AG04450 (cell line): ENCODE measurements at places on chromosomes 11 and 22.

DNA sequence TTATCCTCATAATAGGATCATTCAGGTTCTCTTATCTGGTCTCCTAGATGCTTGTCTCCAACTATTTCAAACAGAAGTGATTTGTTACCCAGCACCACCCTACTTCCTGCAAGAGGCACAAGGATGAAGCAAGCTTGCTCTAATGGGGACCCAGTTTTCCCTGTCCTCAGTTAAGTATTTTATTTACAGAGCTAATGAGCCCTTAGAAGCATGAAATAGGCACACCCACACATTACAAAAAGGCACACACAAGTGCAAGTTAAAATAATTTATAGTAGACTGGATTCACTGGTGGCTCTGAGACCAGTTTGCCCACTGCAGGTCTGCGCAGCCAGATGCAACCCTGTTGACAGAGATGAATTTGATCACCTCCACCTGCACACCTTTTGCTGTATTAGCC lies 167.5 kb downstream of the KIRREL3 start:
- no peak for DNase-seq

GRCh38 chr22:30045494-30045887 lies 34.8 kb upstream of the HORMAD2 start:
- DNase-seq: no peak

- no peak for DNase-seq
These were observed 71.6 kb upstream of the PICALM start for GRCh38 chr11:86140334-86140990.

DNA sequence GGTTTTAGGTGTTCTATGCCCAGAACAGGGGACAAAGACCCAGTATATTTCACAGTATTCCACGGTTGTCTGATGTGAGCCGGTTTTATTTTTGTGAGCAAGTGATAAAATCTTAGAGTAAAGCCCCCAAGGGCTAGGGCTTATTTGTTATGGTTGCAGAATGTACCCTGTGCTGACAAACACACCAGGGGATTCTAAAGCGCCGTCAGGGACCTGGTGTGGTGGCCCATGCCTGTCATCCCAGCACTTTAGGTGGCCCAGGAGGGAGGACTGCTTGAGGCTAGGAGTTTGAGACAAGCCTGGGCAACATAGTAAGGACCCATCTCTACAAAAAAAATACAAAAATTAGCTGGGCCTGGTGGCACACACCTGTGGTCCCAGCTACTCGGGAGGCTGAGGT lies 22.8 kb downstream of the MRPL21 start:
- no peak for DNase-seq

GRCh38 chr11:9266132-9266736 lies 1.1 kb upstream of the DENND5A start:
- DNase-seq: no peak

DNA sequence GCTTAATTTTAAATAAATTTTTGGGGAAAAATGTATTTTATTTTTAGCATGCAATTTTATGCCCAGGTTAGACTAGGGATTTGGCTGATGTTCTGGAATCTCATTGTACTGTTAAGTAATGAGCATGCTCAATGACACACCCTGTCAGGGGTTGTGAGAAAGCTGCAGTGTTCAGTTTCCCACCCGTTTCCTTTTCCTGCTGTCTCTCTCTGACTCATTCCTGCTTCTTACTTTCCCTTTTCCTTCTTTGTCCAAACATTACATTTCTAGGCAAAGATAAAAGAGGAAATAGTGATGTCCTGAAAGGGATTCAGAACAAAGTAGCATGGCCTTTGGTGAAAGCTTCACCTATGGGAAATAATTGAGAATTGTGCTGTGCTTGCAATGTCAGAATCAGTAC lies 22.7 kb downstream of the OOSP3 start:
- DNase-seq: no peak

GRCh38 chr11:114392735-114393667 lies 7.3 kb downstream of the C11orf71 start:
- no peak for DNase-seq

- no peak for DNase-seq
These were observed 14.5 kb upstream of the RPS19BP1 start for GRCh38 chr22:39546889-39547586.

GRCh38 chr11:108708173-108708572 lies 43.3 kb downstream of the DDX10 start:
- DNase-seq: no peak

DNA sequence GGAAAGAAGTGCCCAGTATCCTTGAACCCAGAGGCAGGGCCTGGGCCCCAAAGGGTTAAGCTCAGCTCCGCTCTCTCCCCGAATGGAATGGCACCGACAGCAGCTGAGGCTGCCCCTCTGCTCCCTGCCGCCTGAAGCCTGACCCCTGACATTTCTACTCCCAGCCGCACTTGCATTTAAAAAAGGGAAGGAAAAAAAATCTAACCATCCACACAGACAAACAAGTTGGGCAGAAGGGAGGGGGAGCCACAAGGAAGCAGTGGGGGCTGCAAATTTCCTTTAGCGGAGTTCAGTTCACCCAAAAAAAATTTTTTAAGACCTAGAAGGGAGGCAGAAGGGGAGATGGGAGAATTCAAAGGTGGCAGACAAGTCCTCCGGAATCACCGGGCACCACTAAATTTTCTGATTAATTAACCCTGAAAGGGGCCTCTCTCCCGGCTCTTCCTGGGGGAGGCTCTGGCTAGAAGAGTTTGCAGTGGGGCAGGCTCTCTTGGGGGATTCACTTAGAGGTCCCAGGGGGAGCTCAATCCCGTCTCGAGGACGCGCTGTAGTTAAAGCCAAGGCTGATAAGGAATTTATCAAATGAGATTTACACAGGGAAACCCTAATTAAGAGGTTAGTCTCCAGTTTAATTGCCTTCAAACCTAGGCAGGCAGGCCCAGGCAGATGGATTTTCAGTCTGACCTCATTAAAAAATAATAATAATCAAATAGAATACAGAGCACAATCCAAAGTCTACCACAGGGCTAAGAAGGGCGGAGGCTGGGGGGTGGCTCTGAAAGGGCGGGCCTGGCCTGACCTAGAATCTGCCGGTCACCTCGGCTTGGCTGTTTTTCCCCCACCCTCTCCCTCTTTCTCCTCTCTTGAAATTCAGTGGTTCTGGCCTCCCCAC lies 25.6 kb downstream of the MN1 start:
- DNase-seq: no peak

DNA sequence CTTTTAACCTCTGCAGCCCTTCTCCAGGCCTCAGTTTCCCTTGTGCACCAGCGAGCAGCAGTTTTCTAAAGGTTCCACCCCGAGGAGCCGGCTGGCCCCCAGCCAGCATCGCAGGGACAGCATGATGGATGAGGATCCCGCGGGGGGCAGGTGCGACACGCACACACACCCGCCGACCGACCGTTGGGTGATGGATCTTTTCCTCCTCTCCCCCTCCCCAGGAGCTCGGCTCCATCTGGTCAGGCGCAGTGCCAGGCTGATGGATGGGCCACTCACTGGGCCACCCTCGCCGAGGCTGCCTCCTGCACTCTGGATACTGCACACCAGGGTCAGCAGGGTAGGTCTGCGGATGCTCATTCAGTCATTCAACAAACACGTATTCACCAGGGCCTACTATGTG lies 12.8 kb upstream of the CABP7 start:
- no peak for DNase-seq

DNA sequence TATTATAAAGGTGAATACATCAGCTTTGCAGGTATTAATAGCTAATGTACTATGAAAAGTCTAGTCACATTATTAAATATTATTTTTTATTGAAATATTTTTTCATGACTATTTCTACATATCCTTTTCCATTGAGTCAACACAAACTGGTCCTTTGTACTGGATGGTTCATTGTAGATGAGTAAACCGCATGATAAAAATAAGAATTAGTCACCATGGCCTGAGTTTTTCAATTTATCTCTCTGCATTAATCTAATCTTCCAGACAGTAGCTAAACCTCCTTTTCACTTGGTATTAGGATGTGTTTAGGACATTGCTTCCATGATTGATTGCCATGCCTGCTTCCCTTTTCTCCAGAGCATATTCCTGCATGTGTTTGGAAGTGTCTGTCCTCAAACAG lies 439.4 kb upstream of the ARHGAP42 start:
- DNase-seq: no peak

DNA sequence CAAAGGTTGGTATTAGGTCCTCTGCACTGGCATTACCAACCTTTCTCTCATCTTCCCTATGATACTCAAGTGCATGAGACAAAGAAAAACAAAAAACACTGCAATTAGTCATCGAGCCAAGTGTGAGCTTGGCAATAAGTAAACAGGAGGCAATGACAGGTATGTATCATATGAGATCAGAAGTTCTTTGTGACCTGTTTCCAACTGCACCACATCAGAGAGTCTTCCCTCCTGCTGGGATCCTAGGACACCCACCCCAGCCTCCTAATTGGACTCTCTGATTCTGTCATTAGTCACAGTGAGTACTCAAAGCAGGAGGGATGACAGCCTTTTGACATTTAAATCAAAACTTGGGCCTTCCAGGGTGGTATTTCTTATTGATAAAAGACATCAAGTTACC lies 7.8 kb upstream of the JAML start:
- no peak for DNase-seq

DNA sequence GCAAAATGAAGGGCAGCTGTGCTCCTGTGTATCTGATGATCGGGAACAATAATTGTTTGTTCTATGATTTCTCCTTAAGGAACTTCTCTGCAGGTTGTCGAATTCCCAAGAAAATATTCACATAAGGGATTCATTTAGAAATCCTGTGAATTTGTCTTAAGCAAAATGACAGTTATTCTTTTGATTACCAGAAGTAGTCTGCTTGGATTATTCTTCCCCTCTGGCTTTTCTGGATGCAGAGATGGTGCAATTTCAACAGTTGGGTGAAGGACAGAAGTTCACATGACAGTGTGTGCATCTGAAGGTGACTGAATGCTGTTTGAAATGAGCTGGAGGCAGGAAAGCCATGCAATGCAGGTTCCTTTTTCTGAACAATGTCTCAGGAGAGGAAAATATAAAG lies 137.2 kb upstream of the MTMR2 start:
- no peak for DNase-seq

GRCh38 chr11:35655254-35655653 lies 7.3 kb upstream of the TRIM44 start:
- DNase-seq: no peak

- DNase-seq: no peak
These were observed 128.3 kb downstream of the OSBP2 start for GRCh38 chr22:30823015-30823370.

DNA sequence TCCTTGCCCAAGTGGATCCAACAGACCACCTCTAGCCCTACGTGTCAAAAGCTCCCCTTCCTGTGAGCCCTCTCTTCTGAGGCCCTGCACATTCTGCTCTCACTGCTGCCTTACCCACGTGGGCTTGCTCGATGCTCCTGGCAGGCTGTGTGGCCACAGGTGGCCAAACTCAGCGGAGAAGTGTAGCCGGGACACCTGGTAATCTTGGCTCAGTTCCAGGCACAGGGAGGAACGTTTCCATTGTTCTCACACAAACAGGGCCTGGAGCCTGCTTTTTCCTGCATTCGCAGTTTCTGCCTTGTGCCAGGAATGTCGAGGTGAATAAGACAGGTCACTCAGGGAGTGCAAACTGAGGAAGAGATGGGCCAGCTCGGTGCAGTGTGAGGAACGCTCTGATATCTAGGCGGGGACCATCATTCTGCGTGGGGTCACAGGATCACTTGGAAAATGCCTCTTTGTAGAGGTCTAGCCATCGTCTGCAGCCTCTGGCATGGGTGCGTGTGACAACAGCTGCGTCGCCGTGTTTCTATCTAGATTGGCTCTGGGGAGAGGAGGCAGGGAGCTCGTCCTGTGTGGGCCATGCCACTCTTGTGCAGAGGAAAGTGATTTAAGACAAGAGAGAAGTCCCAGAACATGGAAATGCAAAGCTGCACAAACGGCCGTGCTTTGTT lies 127.6 kb upstream of the PARVA start:
- no peak for DNase-seq

DNA sequence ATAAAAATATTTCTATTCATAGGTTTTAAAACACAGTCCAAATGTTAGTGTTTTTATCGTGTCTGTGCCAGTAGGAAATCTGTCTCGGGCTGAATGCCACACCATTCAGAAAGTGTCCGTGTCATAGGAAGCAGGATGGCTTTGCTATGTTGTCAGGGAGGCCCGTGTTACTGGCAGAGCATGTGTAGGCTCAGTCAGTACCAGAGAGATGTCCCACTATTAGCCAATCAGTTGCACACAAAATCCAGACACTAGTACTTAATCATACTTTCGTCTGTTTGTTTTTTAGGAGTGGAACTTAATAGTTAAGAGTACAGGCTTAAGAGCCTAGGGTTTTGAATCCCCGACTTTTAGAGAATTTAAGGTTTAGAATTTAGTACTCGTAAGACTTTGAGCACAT lies 30.2 kb upstream of the SYN3 start:
- no peak for DNase-seq

DNA sequence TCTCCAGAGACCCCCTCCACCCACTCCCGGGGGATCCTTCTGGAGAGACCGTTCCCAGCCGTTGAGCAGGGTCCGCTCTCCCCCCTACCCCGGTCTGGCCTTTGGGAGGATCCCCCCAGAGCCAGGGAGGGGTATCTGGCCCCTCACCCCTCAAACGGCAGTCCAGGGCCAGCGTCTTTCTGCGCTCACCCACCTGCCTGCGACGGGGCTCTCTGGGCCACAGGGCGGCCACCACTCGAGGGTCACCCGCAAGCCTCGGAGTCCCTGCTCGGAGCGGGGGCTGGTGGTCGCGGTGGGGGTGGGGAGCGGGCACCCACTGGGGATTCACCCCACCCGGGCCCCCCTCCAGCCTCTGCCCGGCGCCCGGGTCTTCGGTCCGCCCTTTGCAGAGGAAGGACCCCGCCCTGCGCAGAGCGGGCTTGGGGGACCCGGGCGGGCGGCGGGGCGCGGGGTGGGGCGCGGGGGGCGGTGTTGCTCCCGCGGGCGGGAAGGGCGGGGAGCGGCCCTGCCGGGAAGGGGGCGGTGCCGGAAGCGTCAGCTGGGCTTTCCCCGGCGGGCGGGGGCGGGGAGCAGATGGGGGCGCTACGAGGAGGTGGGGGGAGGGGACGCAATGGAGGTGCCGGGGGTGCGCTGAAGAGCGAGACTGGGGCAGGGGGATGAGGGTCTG lies 16.6 kb downstream of the CRELD2 start:
- DNase-seq: no peak

DNA sequence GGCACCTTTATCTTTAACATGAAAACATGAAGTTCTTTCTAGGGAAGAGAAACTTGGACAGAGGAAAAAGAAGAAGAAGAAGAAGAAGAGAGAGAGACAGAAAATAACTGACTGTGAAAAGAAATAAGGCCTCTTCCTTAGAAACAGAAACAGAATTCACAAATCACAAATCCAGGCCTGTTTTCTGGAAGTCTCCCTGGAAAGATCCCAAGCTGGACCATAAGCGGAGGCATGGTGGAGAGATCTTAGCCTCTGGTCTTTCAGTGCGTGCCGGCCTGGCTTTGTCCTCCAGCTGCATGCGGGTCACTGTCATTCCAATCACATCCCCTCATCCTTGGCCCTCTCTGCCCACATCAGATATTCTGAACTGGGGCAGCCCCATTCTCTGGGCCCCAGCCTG lies 6.9 kb downstream of the FXYD6 start:
- no peak for DNase-seq

DNA sequence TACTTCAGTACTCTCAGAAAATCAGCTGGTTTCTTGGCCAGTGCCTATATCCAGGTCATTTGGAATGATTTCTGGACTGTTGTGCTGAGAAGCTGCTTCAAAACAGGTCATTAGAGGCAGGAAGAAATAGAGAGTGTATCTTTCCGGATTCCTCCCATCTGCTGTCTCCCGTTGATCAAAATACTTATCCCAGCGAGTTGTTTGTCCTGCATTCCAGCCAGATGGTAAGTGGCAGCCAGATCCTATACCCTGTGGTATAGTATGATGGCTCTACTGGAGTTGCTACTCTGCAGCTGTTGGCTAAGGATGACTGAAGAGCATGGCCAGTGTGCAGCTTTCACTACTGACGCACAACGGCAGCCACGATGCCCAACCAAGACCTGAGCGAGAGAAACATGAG lies 560.9 kb upstream of the ANO5 start:
- no peak for DNase-seq
